ENCODE measurements at places on chromosomes 6 and 20. TPM values are rescaled to one million over a fixed set of nuclear protein-coding genes. Genes with fewer than 3 reads are reported as not detected.
A peak's percentile ranks its signal among the peaks of the same experiment; 100 is the strongest.

- DNase-seq = no peak
Observed at GRCh38 chr20:57425150-57426013, 34.2 kb downstream of the RBM38 start.

C20orf202 gene
- 0.46 TPM for polyA plus RNA-seq

DNA sequence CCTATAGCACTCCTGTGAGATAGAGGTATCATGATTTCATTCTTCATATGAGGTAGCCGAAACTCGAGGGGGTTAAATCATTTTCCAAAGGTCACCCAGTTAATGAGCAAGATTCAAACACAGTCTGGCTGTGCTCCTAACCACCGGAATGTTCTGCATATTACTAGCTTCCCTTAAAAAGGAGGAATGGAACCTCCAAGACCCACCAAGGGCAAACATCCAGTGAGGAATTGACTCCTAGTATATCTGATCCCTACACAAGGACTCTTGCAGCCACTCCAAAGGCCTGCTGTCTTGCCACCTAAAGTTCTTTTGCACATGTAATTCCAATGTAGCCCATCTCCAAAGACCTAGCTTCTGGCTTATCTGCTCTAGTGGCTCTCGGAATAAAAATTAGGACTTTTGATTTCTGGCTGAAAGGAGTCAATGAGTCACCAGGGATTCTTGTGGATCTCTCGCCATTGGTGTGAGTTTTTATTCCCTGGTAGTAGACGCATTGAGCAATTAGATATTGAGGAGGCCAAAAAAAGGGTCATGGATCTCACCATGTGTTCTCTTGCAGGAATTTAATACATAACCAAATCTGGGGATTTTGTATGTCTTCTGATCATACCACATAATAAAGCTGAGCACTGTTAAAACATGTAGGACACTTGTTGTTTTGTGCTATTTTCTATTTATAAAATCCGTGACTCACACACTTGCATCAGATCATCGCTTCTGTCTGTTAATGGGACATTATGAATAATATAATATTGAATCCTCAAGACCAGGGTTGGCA is 9.1 kb downstream of the BCAS1 start:
- DNase-seq = no peak

- no peak for DNase-seq
Observed at GRCh38 chr6:38882157-38882556, 166.4 kb upstream of the GLP1R start.

DNA sequence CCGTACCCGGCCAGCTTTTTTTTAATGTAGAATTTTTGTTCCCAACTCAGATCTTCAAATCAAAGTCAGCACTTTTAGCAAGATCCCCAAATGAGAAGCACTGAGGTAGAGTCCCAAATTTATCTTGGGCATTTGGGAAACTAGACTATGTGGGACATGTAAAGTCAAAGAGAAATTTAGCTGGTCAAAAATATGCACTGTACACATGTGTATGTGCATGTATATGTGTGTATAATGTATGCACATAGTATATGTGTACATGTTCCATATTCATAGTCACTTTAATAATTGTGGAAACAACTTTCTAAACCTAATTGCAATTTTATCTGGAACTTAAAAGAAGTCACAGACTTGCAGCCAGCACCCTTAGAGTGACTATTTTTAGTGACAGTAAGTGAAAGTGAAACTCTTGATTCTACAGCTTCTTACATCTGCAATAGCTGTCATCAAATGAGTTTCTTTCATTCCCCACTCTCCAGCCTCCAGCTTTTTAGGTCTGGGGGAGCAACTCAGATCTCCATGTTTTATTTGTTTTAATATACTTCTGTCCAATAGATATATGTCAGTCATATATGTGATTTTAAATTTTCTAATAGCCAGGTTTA is 53.6 kb downstream of the CDC40 start:
- DNase-seq = no peak

KCNS1 gene
- polyA plus RNA-seq = 0.55 TPM

DNA sequence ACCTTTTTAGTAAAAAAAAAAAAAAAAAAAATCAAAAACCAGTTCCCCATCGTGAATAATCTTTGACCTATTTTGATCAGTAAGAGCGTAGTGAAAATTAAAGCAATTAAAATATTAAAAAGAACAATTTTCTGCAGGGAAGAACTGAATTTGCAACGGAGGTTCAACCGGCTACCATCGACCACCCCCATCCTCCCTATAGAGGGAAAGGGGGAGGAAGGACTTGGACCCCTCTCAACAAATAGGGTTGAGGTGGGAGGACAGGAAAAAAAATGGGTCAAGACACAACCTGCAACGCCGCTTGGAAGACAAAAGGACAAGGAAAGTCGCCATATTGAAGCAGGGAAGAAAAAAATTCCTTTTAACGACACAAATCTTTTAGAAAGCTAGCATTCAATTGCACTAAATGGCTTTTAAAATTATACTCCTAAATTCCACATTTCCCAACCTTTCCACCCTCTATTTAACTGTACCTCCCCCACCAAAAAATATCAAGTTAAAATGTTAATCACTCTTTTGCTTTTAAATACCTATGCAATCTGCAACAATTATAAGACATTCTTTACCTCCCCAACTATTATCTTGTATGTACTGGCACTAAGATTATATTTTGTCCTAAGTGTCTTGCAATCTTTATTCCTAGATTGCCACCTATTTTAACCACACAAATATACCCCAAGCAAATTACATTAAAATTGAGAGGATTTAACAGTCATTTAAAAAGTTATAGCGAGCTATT is 1.7 kb downstream of the PPP1R10 start:
- peak; percentile 89 for DNase-seq

FOXC1 gene
- 2.6 TPM for polyA plus RNA-seq

GRCh38 chr6:168678077-168678476 is 237.1 kb downstream of the SMOC2 start:
- DNase-seq = no peak

ERVFRD-1 gene
- 0.31 TPM for polyA plus RNA-seq

GRCh38 chr6:43310134-43310533 is 1.5 kb upstream of the CRIP3 start:
- no peak for DNase-seq

- no peak for DNase-seq
Observed at GRCh38 chr6:7247179-7247456, 65.9 kb downstream of the SSR1 start.

GRCh38 chr6:8110117-8110721 is 7.9 kb upstream of the EEF1E1 start:
- no peak for DNase-seq

DNA sequence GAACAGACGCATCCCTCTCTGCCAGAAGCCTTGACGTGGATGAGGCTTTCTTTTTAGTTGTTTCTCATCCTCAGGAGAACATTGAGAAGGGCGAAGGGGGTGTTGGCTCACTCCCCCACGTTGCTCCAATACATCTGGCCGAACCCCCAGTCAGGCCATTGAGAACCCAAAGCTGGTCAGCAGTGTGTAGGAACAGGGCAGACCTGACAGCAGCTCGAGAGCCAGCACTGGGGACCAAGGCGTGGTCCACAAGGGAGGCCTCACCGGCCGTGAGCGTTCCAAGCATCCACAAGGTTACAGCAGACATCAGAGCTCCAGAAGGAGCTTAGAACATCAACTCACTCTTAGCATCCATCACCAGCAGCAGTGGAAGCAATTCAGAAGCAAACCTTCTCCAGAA is 387.9 kb upstream of the ARID1B start:
- DNase-seq = no peak

GRCh38 chr20:49245921-49246740 is 26.9 kb downstream of the DDX27 start:
- DNase-seq = peak; percentile 27

DNA sequence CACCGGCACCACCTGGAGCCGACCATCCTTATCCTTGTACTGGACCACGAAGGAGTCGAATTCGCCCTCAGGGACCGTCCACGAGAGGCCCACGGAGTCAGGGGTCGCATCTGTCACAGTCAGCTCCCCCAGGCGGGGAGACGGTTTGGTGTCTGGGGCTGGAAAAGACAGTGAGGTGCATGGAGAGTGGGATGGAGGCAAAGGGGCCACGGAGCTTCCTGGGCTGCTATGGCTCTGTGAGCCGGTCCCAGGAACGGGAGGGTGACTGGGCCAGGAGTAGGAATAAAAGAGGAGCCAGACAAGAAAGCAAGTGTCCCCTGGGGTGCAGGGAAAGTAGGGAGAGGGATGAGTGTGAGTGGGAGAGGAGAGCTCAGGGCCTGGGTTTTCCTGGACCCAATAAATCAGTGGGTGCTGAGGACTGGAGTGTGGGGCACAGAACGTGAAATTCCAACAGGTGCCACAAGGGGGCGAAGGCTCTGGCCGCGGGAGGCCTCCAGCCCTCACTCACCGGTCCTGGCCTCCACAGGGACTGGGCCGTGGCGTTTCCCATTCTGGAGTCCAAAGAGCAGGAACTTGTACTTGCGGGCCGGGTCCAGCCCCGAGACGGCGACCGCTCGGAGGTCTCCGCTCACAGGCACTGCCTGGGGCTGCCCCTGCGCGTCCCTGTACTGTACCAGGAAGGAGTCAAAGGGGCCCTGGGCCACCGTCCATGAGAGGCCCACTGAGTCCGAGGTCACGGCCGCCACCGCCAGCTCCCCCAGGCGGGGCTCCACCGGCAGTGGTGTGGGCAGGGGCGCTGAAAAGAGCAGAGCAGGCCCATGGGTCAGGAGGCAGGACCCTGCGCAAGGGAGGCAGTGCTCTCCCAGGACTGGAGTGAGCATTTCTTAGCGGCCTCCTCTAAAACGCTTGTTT is 9.9 kb downstream of the CYP21A2 start:
- DNase-seq = peak; percentile 72

NT5E gene
- 28.8 TPM for polyA plus RNA-seq

SSTR4 gene
- not detected for polyA plus RNA-seq

DNA sequence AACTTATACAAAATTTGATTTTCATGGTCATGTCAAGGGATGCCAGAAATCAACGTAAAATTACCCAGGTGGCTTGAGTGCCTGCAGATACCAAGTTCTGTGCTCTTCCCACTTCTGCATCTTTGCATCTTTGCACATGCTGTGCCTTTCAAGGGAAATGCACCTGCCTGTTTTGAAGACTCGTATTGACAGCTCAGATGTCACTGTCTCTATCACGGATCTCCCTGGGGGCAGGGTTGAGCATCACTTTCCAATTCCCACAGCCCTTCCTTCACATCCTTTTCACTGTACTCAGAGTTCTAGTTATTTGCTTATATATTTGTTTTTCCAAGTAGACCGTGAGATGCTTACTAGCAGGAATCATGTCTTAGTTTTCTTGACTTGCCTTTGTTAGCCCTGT is 274.2 kb downstream of the CDH26 start:
- DNase-seq = no peak

DNA sequence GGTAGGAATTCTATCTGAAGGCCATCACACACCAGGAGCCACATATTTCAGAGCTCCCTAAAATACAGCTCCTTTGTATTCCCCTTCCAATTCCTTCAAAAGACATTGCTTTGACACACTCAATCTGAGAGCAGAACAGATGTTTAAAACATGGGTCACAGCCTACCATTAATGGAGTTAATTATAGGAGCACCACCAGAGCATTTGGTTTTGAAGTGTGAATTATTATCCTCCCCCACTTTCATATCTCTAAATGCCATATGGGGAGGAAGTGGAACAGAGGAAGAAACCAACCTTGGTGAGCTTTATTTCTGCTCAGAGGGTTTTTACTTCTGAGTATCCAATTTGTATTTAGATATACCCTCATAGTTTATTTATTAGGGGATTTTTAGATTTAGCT is 50.7 kb upstream of the TNFRSF21 start:
- DNase-seq = no peak
